ENCODE measurements at places on chromosomes 16 and 17.

- no peak for DNase-seq
Observed at GRCh38 chr17:48646183-48647102, 20.3 kb upstream of the HOXB9 start.

DNA sequence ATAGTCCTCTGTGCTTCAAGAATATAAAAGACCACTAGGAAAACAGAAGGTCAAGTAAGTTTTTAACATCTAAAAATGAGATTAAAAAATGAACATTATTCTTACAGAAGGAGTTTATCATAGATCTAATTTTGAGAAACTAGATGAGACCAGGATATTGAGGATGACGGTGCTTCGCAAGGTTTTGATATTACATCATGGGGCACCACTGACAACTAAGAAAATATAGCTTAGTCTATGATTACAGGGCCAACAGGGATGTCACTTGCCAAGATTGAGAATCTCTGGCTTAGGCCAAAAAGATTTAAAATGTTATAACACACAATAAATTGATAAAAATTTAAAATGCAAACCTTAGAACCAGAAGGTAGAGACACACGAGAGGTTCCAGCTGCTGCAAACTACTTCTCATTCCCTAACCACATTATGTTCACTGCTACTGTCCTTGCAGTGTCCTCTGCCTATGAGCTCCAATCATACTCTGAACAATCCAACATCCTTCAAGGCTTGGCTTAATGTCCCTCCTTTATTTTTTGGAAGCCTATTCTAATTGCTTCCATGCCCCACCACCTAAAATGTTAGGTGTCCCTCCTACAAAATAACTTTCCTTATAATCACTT is 33.2 kb downstream of the USP32 start:
- DNase-seq: no peak

DNA sequence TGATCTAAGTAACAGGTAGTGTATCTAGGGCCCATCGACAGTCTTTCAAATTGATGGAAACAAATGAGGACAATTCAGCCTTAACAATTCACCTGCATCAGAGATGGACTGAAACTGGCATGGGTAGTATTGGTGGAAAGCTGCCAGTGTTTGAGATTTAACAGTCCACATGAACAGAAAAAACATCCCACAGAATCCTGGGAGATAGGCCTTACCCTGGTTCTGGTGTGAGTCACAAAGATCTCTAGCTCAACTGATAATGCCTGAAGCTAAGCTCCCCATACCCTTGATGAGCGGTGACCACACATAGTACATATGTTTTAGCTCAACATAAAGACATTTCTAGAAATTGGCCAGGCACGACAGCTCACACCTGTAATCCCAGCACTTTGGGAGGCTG is 21.9 kb downstream of the CRK start:
- no peak for DNase-seq

GRCh38 chr17:80689129-80689619 is 144.5 kb downstream of the RPTOR start:
- DNase-seq: no peak

DNA sequence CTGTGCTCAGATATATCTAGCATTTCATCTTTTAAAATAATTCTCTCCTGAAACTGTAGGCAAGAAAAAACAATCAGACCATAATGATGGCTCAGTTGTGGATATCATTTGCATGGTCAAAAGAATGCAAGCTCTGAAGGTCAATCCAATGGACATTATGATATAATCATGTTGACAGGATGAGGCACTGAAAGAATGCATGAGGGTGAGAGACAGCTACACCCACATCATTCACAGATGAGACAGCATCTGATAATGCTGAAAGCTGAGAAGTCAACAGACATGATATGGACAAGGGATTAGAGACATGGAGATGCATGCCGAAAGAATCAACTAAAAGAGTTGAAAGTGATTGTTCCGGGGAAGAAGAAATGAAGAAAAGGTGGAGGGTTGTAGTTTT is 346.4 kb upstream of the CDH5 start:
- no peak for DNase-seq

DNA sequence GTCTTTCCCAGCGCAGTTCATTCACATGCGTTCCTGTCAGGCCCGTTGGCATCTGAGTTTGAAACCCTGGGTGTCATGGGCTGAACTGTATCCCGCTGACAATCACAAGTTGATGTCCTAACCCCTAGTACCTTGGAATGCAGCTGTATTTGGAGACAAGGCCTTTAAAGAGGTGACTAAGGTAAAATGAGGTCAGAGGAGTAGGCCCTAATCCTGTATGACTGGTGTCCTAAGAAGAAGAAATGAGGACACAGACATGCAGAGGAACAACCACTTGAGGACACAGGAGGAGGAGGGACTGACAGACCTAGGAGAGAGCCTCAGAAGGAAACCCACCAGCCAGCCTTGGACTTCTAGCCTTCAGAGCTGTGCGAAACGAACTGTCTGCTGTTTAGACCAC is 33.1 kb downstream of the TRPV2 start:
- no peak for DNase-seq

DNA sequence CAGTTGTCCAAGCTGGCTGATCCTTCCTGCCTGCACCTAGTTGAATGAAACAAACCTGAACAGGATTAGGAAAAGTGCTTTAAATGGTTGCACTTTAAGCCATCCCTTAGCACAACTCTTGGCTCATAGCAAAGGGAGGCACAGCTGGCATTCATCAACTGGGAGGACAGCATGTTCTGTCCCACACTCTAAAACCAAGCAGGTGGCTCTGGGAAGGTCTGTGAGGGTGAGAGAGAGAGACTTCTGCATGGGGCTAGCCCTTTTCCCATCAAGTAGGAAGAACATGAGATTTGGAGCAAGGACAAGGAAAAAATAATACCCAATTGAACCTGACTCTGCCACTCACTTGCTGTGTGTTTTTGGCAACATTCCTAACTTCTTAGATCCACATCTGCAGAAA is 140.9 kb upstream of the CCL2 start:
- no peak for DNase-seq

DNA sequence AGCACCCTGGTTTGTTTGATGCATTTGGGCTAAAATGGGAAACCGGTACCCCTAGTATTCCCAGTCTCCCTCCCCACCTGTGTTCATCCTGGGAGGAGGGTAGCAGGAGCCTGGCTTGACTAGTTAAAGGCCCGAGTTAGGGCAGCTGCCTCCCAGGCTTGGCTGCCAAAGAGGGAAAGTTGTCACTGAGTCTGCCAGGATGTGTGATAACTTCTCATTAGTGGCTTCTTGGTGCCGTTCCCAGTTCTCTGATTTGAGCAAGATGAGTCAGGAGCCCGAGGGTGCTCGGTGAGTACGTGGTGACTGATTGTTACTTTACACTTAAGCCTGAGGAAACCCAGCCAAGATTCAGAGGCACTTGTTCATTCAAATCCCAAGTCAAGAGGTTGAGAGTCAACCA is 2.5 kb downstream of the KRT32 start:
- DNase-seq: no peak

GRCh38 chr17:76427501-76428231 is 25.3 kb downstream of the UBE2O start:
- DNase-seq: no peak

- DNase-seq: no peak
Observed at GRCh38 chr17:43701318-43701743, 39.6 kb upstream of the MEOX1 start.

- DNase-seq: no peak
Observed at GRCh38 chr16:85755929-85756768, 5.3 kb upstream of the C16orf74 start.

DNA sequence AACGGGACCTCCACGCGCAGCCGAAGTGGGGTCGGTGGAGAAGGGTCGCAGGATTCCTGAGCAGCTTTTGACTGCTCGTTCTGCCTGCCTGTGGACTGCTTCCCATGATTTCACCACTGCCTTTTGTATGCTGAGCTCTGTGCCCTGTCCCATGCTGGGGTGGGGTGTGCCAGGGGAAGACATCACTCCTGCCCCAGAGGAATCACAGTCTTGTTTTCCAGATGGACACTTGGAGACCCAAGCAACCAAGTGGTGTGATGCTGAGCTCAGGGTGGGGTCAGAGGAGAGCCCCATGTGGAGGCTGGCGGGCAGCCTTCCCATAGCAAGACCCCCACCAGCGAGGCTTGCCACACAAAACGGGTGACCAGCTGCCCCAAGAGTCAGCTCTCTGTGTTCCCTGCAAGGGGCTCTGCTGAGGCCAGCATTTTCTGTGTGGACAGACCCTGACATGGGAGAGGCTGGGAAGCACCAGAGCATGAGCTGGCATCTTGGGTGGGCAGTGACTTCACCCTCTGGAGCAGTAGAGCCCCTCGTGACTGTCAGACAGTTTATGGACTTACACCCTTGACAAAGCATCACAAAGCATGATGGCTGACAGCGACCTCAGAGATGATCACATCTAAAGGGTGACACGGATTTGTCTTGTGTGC is 111.9 kb downstream of the GNAO1 start:
- DNase-seq: no peak

GRCh38 chr16:17205279-17206211 is 265.2 kb downstream of the XYLT1 start:
- DNase-seq: no peak

DNA sequence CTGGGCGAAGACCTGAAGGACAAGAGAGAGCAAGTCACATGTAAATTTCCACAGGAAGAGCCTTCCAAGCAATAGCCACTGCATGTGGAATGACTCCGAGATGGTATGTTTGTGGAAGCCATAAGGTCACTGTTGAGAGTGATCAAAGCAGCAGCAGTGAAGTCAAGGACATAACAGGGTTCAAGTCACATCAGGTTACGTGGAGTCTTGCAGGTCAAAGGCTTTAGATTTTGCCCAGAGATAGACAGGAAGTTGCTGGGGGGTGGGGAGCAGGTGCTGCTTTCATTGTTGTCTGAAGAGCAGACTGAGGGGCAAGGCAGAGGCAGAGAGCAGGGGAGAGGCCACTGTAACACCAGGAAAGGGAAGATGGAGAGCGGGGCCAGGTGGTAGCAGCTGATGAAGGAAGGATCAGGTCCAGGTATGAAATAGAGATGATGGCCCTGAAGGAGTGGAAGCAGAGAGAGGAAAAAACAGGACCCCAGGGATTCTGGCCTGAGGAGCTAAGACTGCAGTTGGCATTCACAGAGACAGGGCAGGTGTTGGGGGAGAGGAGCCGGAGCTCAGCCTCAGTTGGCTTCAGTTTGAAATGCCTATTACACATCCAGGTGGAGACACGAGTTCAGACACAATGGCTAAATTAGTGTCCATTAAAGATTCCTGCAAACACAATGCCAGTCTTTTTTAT is 129.3 kb upstream of the AXIN2 start:
- no peak for DNase-seq

- no peak for DNase-seq
Observed at GRCh38 chr16:21166561-21166961, 8.1 kb downstream of the LDAF1 start.

DNA sequence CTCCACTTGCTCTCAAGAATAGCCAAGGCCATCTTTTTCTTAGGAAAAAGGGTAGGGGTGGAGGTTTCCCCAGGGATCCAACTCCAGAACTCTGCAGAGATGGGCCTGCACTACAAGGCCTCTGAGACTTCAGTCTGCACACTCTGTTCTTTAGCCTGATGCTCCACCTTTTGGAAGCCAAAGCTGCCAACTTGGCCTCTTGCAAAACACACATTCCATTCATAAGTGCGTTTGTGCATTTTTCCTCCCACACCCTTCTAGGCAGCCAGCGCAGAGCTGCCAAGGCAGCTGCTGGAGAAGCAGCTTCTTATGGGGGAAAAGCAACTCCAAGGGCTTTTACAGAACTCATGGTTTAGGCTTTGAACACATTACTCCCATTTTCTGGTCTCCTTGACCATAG is 45.3 kb downstream of the REXO5 start:
- no peak for DNase-seq

Data from NCI-H524 treated with DMSO at 0.1 percent for 48 hours (cell line).